ENCODE measurements at places on chromosomes 12 and 14.

GRCh38 chr12:49961111-49961922, at the start of gene AQP5:
AQP5 (plus strand) TSS chr12:49961872; CDS start chr12:49962018, 146 bp downstream.
- peak; percentile 40 for DNase-seq

GRCh38 chr12:107091989-107092641, 1.2 kb downstream of the CRY1 start:
- peak; percentile 96 for DNase-seq

- DNase-seq = no peak
Observed at GRCh38 chr12:49672301-49673217, 34.6 kb downstream of the FMNL3 start.

DNA sequence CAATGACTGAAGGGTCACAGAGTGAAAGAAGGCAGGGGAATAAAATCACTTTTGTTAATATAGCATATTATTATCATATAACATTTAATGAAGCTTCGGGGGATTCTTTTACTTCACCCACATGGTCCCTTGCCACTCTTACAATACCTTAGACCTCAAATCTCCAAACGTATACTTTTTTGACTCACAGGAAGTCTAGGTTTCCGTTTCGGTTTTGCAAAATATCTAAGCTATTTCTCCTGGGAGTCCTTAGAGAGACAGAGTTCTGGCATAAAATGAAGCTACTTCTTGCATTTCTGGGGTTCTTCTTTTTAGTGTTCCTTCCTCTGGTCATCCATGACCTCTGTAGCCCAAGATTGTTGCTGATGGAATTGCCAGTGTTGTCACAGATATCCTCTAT, 590.5 kb upstream of the ATP2B1 start:
- peak; percentile 45 for DNase-seq

- peak; percentile 51 for DNase-seq
Observed at GRCh38 chr14:74955229-74956026, at the start of gene PGF. PGF (minus strand) TSS chr14:74955597; CDS start chr14:74955242, 355 bp downstream.

DNA sequence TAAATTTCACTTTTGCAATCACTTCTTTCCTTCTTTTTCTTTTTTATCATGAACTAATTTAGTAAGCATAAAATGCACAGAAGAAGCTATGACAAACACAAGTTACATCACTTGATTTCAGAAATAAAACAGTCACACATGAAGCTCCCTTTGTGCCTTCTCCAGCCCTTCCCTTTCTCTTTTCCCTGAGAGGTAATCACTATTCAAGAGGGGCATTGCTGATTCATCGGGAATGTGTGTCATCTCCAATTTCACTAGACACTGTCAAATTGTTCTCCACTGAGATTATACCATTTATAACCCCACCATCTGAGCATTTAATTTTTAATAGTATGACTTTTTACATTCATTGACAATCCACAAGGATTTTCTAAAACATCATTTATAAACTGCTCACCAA, 91.6 kb upstream of the PTPRQ start:
- no peak for DNase-seq

DNA sequence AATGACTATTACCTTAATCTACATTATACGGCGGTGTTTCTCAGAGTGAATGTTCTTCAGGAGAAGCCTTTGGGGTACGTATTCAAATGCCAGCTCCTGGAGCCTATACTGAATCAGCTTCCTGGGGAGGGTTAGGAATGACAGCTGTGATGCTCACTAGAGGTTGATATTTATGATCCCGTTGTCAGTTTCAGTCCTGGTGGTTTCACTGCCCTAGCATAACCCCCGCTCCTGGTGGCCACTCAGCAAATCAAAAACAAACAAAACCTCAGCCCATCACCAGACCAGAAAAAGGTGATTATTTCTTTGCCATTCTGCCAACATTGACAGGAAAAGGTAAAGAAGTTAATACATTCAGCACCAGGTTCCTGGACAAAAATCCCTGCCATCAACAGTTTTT, 136.5 kb upstream of the CRY1 start:
- DNase-seq = no peak

- DNase-seq = peak; percentile 30
Observed at GRCh38 chr12:120470150-120470784, 719 bp upstream of the SRSF9 start.

DNA sequence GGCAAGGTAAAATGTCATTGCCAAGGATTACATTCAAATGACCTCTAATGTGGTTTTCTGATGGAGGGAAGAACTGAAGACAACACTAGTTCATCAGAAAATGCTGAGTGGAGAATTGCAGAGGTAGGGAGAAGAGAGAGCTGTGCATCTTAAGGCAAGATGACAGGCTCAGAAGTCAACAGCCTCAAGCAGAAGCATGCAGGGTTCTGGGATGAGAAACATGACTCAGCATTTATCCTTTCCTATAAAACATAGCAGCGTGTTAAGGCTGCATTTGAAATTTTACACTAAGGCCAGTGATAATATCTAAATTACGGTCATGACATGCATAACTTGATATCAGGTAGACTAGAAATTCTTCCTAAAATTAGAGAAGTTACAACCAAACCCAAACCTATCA, 53.7 kb upstream of the DYRK2 start:
- DNase-seq = no peak

GRCh38 chr14:95564060-95564459, 29.2 kb downstream of the GLRX5 start:
- peak; percentile 33 for DNase-seq

- DNase-seq = no peak
Observed at GRCh38 chr14:68822132-68822651, 29.3 kb upstream of the ZFP36L1 start.

- peak; percentile 79 for DNase-seq
Observed at GRCh38 chr12:108852674-108853309, 4.6 kb downstream of the SSH1 start.

DNA sequence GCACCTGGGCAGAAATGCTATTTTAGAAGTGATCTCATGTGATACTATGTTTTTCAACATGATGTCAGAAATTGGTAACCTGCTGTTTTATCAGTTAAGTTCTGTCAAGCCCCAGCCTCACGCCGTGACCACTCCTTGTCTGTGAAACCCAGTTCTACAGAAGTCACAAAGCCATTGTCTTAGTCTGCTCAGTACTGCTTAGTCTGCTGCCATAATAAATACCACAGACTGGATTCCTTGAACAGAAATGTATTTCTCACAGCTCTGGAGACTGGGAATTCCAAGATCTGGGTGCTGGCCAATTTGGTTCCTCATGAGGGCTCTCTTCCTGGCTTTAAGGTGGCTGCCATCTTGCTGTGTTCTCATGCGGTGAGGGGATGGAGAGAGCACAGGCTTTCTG, 176.9 kb downstream of the PRKCH start:
- peak; percentile 71 for DNase-seq

- peak; percentile 66 for DNase-seq
Observed at GRCh38 chr14:62162998-62163589, 400.9 kb downstream of the SNAPC1 start.

DNA sequence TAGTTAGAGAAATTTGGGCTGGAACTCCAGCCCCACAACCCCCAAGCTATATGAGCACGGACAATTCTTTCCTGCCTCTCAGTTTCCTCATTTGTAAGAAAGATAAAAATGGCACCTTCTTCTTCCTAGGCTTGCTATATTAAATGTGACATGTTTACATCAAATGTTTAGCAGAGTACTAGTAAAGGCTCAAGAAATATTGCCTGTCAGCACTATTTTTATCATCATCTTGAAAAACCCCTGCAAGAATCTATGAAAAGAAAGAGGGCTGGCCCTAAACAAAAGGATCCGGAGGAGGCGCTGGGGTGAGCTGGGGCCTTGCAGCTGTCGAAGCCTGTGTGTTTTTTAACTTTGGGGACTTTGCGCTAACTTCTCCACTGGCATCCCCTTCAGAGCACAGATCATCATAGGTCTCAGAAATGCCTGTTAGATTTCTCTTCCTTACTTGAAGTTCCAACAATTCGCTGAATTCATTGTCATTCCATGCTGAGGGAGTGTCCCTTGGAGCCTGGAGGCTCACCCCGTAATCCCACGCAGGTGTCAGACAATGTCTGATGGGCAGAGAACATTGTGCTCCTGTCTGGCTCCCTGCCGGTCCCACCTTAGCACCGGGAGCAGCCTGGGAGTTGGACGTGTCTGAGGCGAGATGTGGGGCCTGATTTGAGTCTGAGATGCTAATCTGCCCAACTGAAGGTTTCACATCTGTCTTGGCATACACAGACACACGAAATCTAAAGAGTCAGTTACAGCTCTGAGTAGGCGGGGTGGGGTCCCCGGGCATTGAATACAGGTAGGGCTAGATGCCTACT, 206.8 kb downstream of the NUAK1 start:
- no peak for DNase-seq

DNA sequence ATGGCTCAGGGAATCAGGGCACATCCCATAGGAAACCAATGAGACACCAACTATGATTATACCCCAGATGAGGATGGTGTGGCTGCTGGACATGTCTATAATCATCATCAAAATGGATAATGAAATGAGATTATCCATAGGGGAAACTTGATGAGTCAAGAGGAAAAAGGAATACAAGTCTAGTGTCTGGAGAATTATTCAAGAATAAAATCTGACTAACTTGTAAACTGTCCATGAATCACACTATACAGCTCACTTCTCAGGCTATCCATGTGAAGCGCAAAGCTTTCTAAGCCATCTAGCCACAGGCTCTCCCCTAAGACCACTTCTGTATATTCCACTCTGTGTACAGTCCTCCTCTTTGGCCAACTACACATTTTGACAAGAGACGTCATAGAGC, 52.5 kb downstream of the DUSP16 start:
- peak; percentile 27 for DNase-seq

DNA sequence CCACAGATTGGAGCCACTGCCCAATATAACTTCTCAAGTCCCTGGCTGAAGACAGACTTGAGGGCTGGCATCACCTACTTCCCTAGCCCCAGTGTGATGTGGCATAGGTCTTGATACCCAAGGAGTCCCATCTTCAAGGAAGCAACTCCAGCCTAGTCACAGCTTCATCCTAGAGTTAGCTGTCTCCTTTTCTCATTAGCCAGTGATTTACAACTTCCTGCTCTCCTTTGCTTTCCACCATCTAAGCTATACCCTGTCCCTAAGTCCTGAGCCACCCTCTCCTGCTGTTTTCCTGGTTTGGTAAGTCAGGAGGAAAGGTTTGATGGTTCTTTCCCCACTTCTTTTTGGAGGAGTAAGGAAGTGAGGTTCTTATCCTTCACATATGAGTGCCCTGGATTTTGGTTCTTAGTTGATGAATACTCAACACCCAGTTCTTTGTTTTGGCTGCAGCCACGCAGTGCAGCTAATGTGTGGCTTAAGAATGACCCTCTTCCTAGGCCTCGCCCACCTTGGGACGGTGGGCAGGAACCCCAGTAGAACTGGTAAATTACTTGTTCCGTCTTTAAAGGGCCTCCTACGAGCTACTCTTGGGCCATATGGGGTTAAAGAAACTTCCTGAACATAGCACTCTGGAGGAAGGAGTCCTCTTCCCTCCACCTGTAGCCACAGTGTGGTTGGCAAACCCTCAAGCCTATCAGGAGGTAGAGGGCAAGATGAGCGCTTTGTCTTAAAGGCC, 3.9 kb upstream of the GPX2 start:
- DNase-seq = no peak

DNA sequence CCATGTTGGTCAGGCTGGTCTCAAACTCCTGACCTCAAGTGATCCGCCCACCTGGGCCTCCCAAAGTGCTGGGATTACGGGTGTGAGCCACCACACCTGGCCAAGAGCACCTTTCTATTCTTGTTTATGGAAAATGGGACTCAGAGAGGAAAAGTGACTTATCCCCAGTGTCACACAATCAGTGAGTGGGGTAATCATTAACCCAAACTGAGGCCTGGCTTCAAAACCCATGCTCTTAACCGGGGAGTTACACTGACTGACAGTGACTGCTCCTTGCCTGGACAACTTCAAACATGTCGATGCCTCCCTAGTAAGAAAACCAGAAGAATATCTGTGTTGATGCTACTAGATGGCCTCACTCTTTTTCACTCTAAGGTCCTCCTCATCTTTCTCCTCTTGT, 7.3 kb downstream of the CLEC7A start:
- no peak for DNase-seq

GRCh38 chr12:13436696-13437391, 240.3 kb downstream of the EMP1 start:
- peak; percentile 8 for DNase-seq

- no peak for DNase-seq
Observed at GRCh38 chr14:80419345-80419744, 208.0 kb upstream of the DIO2 start.

DNA sequence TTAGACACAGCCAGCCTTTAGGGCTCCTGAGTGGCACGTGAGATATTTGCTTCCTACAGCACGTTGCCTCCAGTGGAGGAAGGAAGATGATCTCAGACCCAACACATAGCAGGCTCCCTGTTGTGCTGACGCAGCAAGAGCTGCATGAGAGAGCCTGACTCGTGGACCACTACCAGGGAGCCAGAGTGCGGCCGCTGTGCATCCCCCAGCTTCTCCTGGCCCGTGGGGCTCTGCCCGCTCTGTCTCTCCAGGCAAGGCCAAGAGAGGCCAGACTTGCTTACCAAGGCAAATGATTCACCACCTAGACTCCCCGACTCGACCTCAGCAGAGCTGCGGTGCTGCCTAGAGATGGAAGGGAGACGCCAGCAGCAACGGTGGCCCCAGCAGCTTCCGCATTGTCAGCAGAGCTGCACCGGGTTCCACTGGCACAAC, 37.5 kb downstream of the MAP3K9 start:
- DNase-seq = no peak

GRCh38 chr12:93857279-93857938, 180.2 kb downstream of the CRADD start:
- DNase-seq = no peak

GRCh38 chr12:107990325-107990724, 138.8 kb upstream of the WSCD2 start:
- peak; percentile 62 for DNase-seq

DNA sequence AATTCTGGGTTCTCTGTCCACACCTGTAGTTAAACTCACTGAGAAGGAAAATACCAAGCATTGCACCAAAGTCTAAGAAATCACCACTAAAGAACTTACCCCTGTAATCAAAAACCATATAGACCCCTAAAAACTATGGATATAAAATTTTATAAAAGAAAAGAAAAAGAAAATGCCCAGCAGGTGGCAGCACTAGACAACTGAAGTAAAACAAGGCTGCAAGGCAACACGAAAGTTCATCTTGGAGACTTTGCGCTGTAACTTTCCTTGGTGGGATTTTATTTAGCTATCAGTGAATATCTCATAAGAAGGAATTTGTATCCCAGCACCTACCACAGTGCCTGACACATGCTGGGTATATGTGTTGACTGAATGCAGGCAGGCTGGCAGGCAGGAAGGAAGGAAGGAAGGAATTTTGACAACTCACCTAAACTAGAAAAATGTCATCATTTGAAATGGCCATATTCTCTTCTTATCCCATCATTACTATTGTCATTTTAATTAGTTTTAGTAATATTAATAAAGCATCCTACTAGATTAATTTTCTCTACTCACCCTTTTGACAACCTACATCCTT, 68.2 kb upstream of the ETV6 start:
- DNase-seq = peak; percentile 85

- no peak for DNase-seq
Observed at GRCh38 chr14:68628605-68629310, 164.1 kb downstream of the ZFP36L1 start.

DNA sequence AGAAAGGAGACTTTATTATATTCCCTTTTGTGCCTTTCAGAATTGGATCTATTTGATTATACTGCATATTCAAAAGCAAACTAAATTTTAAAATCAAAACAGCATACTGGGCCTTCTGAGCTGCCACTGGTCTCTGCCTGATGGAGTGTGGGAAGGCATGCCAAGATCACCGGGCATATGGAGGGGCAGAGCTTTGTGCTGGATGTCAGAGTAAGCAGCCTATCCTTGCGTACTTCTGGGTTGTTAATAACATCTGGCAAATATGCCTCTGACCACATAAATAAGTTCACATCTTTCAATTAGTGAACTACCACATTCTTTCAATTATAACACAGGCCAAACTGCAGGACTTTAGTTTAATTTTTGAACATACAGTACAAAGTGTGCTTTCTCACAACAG, 18.3 kb downstream of the MLH3 start:
- DNase-seq = no peak

GRCh38 chr12:94592080-94592479, 58.3 kb downstream of the TMCC3 start:
- no peak for DNase-seq

Data from cardiac muscle cell (in vitro differentiated cells and primary cell).